ENCODE measurements at places on chromosomes 2 and 18.

- no peak for DNase-seq
Observed at GRCh38 chr2:126736133-126736874, 80.3 kb downstream of the GYPC start.

- DNase-seq = no peak
Observed at GRCh38 chr2:41985573-41986095, 62.2 kb upstream of the PKDCC start.

DNA sequence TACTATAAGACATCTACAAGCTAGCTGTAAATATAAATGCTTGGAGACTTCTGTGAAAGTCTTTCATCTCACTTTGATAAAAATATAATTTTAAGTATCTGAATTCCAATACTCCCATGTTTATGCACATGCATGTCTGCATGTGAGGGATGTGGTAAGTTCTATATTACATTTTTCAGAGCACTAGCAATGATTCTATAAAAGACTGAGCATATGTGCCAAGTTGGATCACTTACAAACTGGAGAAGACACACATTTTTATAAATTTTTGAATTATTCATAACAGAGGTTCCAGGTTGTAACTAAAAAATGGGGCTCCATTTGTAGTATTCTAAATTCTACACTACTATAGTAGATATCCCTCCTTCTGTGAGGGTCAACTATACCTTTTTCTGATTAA, 26.0 kb downstream of the ZNF804A start:
- no peak for DNase-seq

- DNase-seq = no peak
Observed at GRCh38 chr2:4073026-4073569, 369.7 kb downstream of the DCDC2C start.

GRCh38 chr2:19219060-19219459, 139.4 kb downstream of the OSR1 start:
- DNase-seq = no peak

GRCh38 chr2:86633155-86633651, 9.5 kb upstream of the RNF103 start:
- no peak for DNase-seq

DNA sequence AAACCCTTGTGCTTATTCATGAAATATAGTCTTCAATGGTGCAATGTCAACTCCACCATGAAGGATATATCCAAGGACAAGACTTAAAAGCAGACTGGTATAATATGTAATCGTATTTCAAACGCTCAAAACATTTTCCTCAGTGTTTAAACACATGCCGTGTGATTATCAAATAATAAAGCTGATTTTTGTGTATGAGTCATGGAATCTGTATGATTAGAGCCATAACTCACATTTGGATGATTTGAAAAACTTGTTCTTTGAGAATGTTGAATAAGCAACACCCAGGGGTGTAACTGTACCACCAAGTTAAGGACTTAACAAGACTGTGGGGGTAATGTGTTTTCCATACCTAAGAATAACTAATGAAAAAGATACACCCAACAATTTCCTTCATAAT, 215.3 kb downstream of the STK39 start:
- DNase-seq = no peak

GRCh38 chr2:8416001-8416571, 265.8 kb upstream of the ID2 start:
- DNase-seq = no peak

GRCh38 chr2:47518497-47519146, 115.7 kb downstream of the MSH2 start:
- DNase-seq = no peak

GRCh38 chr18:28149810-28150420, 27.0 kb downstream of the CDH2 start:
- DNase-seq = no peak

DNA sequence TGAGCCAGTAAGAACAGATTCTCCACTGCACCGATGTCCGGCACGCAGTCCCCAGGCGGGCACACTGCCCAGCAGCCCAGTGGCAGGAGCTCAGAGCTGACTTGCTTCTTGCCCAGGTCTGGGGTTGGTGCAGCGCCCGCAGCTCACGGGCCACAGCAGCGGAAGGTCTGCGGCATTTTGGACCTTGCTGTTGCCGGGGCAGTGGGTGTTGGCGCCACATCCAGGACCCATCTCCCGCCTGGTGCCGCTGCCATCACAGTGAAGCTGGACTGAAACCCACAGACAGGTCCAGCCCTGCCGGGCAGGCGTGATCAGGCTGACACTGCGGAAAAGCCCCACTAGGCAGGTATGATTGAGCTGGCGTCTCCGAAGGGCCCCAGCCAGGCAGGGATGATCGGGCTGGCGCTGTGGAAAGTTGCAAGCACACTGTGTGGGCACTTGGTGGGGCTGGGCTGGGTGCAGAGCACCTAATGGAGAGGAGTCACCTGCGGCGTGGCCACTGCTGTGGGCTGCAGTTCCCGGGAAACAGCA, 75.5 kb downstream of the SLC66A2 start:
- no peak for DNase-seq

DNA sequence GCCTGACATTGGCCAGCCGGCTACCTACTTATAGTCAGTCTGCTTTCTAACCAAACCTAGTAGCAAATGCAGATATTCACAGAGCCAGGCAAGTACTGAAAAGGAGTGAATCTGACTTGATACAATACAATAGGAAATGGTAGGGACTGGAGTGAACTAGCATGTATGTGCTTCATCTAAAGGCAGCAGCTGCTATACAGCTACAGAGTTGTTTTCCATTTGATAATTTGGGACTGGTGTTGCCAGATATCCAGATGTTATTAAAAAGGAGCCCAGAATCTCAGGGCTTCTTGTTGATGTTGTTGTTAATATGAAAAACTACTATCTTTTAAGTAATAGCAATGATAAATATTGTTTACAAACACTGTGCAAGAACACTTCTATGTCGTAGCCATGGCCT, 159.4 kb downstream of the BABAM2 start:
- no peak for DNase-seq

GRCh38 chr2:164000176-164000575, 264.4 kb upstream of the FIGN start:
- DNase-seq = peak; percentile 48

GRCh38 chr18:37701967-37702366, 136.4 kb upstream of the CELF4 start:
- DNase-seq = no peak
